ENCODE measurements at places on chromosomes 5 and 9.

DNA sequence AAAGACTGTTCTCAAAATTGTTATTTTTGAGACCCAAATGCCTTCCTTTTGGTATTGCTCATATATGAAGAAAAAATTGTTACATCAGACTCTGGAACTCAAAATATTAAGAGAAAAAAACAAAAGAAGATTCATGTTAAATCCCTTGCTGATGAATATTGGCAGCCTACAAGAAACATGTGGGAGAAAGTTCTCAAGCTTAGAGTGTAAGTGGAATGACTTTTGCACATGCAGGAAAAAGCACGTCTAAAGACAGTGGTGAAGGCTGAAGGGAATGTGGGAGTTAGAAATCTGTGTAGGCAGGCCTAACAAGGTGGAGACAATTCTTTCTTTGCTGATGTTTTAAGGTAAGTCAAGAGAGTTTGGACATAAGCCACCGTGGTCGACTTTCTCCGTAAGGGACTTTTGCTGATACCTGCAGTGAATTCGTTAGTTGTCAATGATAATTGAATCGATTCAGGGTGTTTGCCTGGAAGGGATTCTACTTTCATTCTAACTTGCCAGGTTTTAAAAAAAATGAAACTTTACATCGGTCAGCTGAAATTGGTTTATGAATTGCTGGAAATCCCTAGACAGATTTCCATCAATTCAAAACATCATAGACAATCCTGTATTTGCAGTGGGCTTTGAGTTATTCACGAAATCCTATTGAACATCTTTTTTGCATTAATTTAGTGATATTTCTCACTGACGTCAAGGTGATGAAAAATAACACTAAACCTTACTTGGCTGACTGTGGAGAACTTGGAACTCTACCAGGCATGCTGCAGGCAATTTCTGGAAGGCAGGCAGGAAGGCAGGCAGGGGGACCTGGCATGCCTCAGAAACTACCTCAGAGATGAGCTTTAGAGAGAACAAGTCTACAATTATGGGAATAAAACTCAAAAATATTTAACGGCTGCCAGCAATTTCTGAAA, 359.1 kb upstream of the ADAMTSL1 start:
- peak; percentile 56 for DNase-seq

GRCh38 chr5:68315679-68316271, 100.2 kb downstream of the PIK3R1 start:
- DNase-seq, result no peak

- no peak for DNase-seq
These were observed 151.5 kb downstream of the SEMA6A start for GRCh38 chr5:116423141-116423540.

GRCh38 chr9:116592970-116593369, 94.1 kb upstream of the TRIM32 start:
- no peak for DNase-seq

All from adipocyte (in vitro differentiated cells).